ENCODE measurements at places on chromosomes 3 and 15. TPM values are rescaled to one million over a fixed set of nuclear protein-coding genes. Genes with fewer than 3 reads are reported as not detected.

The LRRK1 gene
- 0.31 TPM for total RNA-seq

GRCh38 chr3:68985146-68985790 is 28.2 kb downstream of the EOGT start:
- no peak for DNase-seq

The FOXB1 gene
- 0.33 TPM for total RNA-seq

The RASL12 gene
- total RNA-seq, result not detected

- DNase-seq, result no peak
Measured at GRCh38 chr15:70160803-70161565, 63.3 kb upstream of the TLE3 start.

All from CD8-positive, alpha-beta memory T cell (primary cell).